ENCODE measurements at places on chromosomes 6 and 20.

DNA sequence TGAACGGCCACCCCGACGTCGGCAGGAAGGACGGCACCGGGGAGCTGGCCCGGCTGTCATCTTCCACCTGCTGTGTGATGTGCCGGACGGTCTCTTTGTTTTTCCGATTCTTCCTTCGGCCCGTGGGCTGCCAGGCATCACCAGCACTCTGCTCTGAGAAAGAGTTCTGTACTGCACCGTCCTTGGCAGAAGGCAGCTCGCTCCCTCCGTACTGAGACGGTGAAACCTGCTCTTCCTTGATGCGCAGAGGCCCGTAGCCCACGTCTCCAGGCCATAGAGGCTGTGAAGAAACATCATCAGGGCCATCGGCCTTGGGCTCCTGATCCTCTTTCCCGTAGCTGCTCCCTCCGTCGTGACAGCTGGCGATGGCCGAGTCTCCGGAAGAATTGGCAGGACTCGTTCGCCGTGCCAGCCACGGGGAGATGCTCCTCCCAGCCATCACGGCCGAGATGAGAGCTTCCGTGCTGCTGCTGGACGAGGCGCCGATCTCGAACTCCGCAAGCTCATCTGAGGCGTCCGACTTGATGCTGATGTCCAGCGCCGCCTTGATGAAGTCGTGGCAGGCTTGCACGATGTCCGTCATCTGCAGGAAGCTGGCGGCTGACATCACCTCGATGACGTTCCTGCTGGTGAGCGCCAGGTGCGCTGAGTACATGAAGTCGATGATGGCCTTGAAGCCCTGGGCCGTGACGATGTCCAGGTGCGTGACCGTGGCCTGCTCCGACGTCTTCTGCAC, 41.1 kb downstream of the ZBTB46 start:
- no peak for DNase-seq

GRCh38 chr6:147974376-147974775, 368.3 kb upstream of the SASH1 start:
- DNase-seq, result no peak

DNA sequence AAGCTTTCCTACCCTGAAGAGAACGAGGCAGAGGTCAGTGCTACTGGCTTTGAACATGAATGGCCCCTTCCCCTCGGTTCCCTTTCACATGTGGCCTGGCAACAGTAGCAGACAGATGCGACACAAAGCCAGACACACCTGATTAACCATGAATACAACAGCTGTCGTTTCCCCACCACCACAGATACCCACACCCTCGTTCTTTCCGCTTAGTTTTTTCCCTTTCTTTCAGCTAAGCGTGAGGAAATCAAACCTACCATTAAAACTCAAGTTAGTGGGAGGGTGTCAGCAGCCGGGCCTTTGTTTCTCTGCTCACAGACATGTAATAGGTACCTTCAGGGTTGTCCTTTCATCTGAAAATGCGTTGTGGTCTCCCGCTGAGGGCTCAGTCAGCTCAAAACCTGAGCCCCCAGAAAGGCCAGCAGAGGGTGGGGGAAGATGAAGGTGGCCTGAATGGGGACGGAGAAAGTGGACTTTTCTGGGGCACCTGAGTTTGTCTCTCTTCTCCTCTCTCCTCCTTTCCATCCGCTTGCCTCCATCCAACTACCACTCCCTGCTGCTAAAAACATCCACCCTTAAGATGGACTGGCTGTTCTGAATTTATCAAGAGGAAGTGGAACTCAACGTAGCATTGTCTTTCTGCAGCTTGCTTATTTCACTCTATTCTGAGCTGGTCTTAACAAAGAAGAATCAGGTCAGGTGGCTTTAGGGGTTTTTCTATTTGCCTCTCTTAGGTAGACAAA, 516.6 kb upstream of the JARID2 start:
- no peak for DNase-seq

- DNase-seq, result peak; percentile 19
Observed at GRCh38 chr20:32232326-32232886, 24.7 kb downstream of the POFUT1 start.
